ENCODE measurements at places on chromosomes 5 and 9.

DNA sequence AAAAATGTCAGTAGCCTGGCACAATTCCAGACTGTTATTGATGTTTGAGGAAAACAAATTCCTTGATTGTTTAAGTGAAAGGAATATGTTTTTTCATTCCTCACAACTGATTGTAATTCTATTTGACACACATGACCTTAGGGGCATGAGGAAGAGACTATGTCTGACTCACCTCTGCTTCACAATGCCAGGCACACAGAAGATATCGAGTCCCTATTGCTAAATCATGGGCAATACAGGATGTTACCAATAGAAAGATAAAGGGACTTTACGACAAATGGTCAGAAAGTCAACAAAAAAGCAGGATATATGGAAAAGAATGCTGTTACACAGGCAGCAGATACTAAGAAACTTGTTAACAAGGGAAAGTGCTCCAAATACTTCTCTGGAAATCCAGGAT, 1903.5 kb downstream of the EFNA5 start:
- no peak for DNase-seq

GRCh38 chr5:160348080-160348479, 22.3 kb downstream of the C1QTNF2 start:
- no peak for DNase-seq

DNA sequence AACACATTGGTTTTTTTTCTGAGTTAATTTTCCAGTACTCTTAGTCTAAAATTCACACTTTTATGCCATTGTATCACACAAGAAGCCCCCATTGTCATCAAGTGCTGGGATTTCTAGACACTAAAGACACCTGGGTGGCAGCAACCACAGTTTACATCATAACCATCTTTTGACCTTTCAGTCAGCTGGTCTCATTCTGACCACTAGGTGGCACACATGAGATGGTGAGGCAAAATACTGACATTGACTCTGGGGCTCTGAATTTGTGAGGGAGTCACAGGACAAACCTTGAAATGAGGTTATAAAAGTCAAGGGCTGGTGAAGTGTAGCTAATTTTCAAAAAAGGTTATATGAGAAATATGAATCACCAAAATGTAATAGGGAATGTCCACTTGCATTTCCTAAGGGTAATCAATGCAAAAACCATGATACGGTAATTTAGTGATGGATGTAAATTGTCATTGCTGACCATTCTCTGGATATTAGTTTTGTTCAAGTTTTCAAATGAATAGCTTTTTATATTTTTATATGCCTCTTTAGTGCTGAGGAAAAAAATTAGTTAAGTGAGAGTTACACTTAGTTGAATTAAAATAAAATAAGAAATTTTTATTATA, 229.4 kb downstream of the DMAC1 start:
- DNase-seq: peak; percentile 16

GRCh38 chr5:14356305-14356704, 213.2 kb downstream of the TRIO start:
- DNase-seq: no peak

DNA sequence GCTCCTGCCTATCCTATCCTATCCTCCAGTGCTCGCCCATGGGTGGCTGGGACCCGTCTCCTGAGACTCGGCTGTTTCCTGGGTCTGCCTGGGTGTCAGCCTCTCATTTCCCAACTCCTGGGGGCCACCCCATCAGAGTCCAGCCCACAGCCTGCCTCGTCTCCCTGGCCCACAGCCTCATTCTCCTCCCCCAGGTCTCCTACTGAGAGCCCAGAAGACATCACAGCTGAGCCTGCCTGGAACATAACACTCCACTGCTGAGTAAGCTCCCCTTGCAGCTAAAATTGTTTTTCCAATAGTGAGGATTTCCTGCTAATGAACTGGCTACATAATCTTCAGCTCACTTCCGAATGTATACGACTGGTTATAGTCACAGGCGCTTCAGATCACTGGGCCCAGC, 95.3 kb downstream of the TTLL11 start:
- peak; percentile 32 for DNase-seq

DNA sequence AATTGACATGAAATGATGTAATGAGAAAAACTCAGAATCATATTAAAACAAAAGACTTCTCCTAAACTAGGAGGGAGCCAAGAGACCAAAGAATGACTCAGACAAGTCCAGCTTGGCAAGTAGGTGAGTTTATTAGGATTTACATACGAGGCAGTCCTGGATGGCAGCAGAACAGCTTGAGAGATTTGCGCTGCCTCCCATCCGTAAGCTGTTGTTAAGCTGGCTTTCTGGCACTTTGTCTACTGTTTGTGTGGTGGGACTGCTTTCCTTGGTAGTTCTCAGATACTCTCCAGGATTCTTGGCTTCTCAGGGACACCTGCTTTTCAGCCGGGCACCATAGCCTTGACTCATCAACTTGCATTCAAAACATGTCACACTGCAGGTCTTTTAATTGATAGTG, 57.6 kb downstream of the COX7C start:
- DNase-seq: no peak

GRCh38 chr5:378301-378891, 56.9 kb downstream of the AHRR start:
- peak; percentile 80 for DNase-seq

Measured in fibroblast of lung (primary cell).